Right renal cortex interstitium (tissue), 3 donors: ENCODE measurements at places on chromosomes 1 and 21. TPM values are rescaled to one million over a fixed set of nuclear protein-coding genes. Genes with fewer than 3 reads are reported as not detected.

DNA sequence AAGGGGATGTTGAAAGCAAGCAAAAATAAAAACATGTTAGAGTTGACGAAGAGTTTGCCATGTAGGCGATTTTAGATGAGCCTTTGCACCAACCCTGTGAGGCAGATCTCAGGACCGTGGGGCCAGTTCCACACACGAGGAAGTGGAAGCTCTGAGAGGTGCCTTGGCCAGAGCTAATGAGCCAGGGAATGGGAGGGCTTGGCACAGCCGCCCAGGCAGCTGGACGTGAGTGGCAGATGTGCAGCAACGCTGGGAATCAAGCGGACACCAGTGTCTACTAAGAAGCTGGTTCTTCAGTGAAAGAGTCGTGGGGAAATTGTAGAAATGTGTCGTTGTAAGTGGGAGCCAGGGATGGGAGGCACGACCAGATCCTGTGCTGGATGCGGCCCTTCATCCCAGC lies 58.9 kb upstream of the COL6A1 start:
- no peak for DNase-seq

DNA sequence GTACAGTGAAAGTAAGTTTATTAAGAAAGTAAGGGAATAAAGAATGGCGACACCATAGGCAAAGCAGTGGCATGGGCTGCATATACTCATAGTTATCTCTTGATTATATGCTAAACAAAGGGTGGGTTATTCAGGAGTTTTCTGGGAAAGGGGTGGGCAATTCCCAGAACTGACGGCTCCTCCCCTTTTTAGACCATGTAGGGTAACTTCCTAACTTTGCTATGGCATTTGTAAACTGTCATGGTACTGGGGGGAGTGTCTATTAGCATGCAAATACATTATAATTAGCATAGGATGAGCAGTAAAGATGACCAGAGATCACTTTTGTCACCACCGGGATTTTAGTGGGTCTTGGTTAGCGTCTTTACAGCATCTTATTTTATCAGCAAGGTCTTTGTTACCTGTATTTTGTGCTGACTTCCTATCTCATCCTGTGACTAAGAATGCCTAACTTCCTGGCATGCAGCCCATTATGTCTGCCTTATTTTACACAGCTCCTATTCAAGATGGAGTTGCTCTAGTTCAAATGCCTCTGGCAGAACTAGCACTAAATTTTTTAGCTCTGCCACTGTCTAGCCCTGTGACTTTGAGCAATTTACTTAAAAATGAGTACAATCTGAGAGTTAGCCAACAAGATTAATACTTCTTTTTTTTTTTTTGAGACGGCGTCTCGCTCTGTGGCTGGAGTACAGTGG lies 110.3 kb upstream of the PALMD start:
- DNase-seq = no peak

DNA sequence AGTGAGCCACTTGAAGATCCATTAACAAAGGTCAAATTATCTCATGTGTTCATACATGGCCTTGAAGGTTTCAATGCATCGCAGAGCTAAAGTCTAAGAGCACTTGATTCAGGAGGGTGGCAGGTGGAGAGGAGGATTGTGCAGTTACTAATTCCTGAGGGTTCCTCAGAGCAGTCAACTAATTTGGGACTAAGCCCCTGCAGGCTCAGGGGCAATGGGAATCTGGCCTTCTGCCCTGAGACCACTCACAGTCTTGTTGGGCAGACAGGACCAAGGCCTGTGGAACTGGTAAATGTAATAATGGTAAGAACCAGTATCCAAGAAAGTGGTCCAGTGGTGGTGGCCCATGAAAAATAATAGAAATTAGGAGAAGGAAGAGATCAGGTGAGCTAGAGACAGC lies 127.4 kb upstream of the HMGB4 start:
- no peak for DNase-seq

- no peak for DNase-seq
Measured at GRCh38 chr1:43711524-43712386, 4.4 kb downstream of the ST3GAL3 start.

DNA sequence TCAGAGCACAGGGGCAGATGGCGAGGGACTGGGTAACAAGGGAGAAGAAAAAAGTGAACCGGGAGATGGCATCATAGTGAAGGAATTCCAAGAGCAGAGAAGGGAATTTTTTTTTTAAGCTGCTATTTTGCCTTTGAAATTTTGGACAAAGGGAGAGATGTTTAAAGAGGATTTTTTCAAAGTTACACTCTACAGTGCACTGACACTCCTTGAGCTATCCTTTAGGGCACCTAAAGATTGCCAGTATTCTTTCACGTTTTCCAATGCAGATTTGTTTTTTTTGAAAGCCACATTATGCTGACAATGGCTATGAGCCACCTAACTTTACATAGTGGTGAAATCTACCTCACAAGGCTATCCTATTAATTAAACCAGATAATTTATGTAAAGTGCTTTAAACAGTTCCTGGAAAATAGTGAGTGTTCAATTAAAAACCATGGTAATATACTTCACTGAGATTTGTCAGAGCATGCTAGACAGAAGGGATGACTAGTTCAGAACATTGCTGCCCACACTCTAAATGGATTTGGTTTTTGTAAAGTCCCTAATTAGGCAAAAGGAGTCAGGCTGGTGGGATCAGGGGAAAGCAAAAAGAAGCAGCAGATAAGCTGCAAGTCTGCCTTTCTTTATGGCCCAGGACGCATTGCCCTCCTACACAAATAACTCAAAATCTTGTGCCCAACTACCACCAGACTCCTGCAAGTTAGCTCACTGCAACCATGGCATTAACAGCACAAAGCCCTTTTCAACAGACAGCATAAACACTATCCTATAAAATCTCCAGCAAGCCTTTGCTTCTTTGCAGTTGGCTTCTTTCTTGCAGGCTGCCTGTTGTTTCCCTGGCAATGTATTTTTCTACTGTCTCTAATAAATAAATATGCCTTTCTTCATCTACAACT lies 53.9 kb downstream of the PRDX6 start:
- DNase-seq = no peak

GRCh38 chr1:65260851-65261473 lies 48.4 kb upstream of the DNAJC6 start:
- DNase-seq = no peak

HORMAD1 gene
- polyA plus RNA-seq = not detected

OLFM3 gene
- polyA plus RNA-seq = 32.3 TPM

LRRIQ3 gene
- 3.6 TPM for polyA plus RNA-seq

C1orf146 gene
- polyA plus RNA-seq = 0.25 TPM
